ENCODE measurements at places on chromosomes 16 and 17. TPM values are rescaled to one million over a fixed set of nuclear protein-coding genes. Genes with fewer than 3 reads are reported as not detected.

GRCh38 chr16:57194512-57194911, 8.4 kb downstream of the RSPRY1 start:
- no peak for DNase-seq
- no peak overlapping the region for H3K27ac ChIP-seq

GRCh38 chr17:29303386-29303785, 9.4 kb upstream of the NUFIP2 start:
- no peak overlapping the region for H3K4me3 ChIP-seq
- no peaks in the 10 kb centered on the region for H3K27me3 ChIP-seq
- DNase-seq, result no peak
- no peaks in the 10 kb centered on the region for H3K36me3 ChIP-seq

GRCh38 chr16:143456-143855, 5.0 kb upstream of the NPRL3 start:
- H3K36me3 ChIP-seq, result no peaks in the 10 kb centered on the region
- no peak for DNase-seq
- H3K27me3 ChIP-seq, result no peaks in the 10 kb centered on the region
- no peak overlapping the region for H3K27ac ChIP-seq
- H3K4me1 ChIP-seq, result no peaks in the 10 kb centered on the region

GRCh38 chr16:84603140-84603816, 14.6 kb downstream of the COTL1 start:
- peak overlapping the region; percentile 47 for H3K27ac ChIP-seq
- no peak for DNase-seq
- no peaks in the 10 kb centered on the region for H3K27me3 ChIP-seq
- H3K36me3 ChIP-seq, result no peaks in the 10 kb centered on the region
- H3K4me1 ChIP-seq, result peaks cover 89% of the 10 kb centered on the region
- no peak overlapping the region for H3K4me3 ChIP-seq

DNA sequence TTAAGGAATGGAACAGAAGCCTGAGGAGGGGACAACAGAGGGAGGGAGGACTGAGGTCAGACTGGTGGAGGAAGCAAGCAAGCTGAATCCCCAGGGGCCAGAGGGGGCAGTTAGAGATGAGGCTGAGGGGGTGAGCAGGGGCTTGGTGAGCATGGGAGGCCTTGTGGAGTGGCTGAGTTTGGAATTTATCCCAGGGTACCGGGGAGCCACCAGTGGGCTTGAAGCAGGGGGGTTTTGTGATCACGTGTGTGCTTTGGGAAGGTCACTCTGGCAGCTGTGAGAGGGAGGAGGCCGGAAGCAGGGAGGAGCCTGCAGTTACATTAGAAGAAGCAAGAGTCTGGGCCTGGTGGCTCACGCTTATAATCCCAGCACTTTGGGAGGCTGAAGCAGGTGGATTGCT, 9.8 kb upstream of the CTCF start:
- DNase-seq, result no peak
- H3K27ac ChIP-seq, result peak overlapping the region; percentile 43

- no peak overlapping the region for H3K27ac ChIP-seq
- H3K36me3 ChIP-seq, result no peaks in the 10 kb centered on the region
- H3K27me3 ChIP-seq, result no peaks in the 10 kb centered on the region
- DNase-seq, result no peak
- no peaks in the 10 kb centered on the region for H3K4me1 ChIP-seq
- no peak overlapping the region for H3K4me3 ChIP-seq
Observed at GRCh38 chr17:34173241-34173640, 81.8 kb upstream of the CCL2 start.

GRCh38 chr17:31008374-31009041, 37.7 kb downstream of the RNF135 start:
- no peaks in the 10 kb centered on the region for H3K27me3 ChIP-seq
- H3K4me1 ChIP-seq, result peaks cover 4% of the 10 kb centered on the region
- H3K36me3 ChIP-seq, result no peaks in the 10 kb centered on the region
- H3K27ac ChIP-seq, result peak overlapping the region; percentile 89

- H3K27ac ChIP-seq, result no peak overlapping the region
- H3K4me1 ChIP-seq, result no peaks in the 10 kb centered on the region
- H3K4me3 ChIP-seq, result no peak overlapping the region
- no peaks in the 10 kb centered on the region for H3K36me3 ChIP-seq
Observed at GRCh38 chr16:9412031-9412914, 320.8 kb downstream of the HAPSTR1 start.

DNA sequence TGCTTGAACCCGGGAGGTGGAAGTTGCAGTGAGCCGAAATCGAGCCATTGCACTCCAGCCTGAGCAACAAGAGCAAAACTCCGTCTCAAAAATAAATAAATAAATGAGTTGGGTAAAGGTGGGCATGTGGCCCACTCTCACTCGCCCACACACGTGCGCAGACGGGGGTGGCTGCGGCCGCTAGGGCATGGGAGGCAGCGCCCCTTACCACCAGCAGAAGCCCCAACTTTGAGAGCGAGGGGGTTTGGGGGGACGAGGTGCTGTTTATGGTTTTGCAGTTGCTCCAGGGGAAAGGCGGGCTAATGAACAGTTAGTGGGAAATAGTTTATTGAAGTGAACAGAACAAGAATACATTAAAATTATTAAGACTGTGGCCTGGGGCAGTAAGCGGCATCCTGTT, 14.9 kb upstream of the RBFOX3 start:
- H3K4me1 ChIP-seq, result no peaks in the 10 kb centered on the region
- no peaks in the 10 kb centered on the region for H3K27me3 ChIP-seq
- DNase-seq, result no peak
- H3K36me3 ChIP-seq, result no peaks in the 10 kb centered on the region

GRCh38 chr16:17246974-17247732, 223.6 kb downstream of the XYLT1 start:
- H3K27ac ChIP-seq, result no peak overlapping the region
- no peak for DNase-seq
- H3K36me3 ChIP-seq, result no peaks in the 10 kb centered on the region
- no peak overlapping the region for H3K4me3 ChIP-seq
- no peaks in the 10 kb centered on the region for H3K4me1 ChIP-seq

DNA sequence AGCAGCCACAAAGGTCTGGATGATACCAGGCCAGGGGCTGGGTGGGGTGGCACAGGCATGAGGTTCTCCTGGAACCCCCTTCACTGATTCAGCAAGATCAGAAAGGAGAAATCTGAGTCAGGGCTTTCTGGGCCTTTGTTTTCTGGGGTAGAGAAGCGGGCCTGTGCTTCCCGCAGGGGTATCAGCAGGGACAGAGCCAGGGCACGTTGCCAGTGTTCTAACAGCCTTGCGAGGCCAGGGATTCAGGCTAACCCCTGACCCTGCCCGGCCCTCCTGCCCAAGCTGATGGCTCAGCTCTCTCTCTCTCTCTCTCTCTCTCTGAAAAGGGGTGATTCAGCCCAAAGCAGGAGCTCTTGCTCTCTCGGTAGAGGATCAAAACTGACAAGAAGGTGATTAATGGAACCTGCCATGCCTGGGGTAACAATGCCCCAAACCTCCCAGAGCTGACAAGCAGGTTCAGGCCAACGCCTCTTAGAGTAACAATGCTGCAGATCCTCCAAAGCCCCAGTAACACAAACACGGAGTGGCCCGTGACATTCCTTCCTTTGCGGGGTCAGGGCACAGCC, 2.0 kb upstream of the KRT13 start:
- peaks cover 39% of the 10 kb centered on the region for H3K4me1 ChIP-seq
- H3K27me3 ChIP-seq, result peaks cover 3% of the 10 kb centered on the region
- H3K4me3 ChIP-seq, result no peak overlapping the region

- H3K27ac ChIP-seq, result no peak overlapping the region
- peaks cover 30% of the 10 kb centered on the region for H3K4me1 ChIP-seq
Observed at GRCh38 chr16:87580855-87581261, 21.4 kb upstream of the JPH3 start.

GRCh38 chr16:23699100-23699499, 13.9 kb downstream of the ERN2 start:
- DNase-seq, result no peak
- H3K4me3 ChIP-seq, result no peak overlapping the region
- peaks cover 15% of the 10 kb centered on the region for H3K27me3 ChIP-seq
- no peaks in the 10 kb centered on the region for H3K36me3 ChIP-seq
- no peak overlapping the region for H3K27ac ChIP-seq

GRCh38 chr17:48641541-48642058, 15.4 kb upstream of the HOXB9 start:
- no peak overlapping the region for H3K4me3 ChIP-seq
- DNase-seq, result no peak
- H3K36me3 ChIP-seq, result no peaks in the 10 kb centered on the region
- peaks cover 4% of the 10 kb centered on the region for H3K4me1 ChIP-seq
- H3K27me3 ChIP-seq, result peaks cover 45% of the 10 kb centered on the region

DNA sequence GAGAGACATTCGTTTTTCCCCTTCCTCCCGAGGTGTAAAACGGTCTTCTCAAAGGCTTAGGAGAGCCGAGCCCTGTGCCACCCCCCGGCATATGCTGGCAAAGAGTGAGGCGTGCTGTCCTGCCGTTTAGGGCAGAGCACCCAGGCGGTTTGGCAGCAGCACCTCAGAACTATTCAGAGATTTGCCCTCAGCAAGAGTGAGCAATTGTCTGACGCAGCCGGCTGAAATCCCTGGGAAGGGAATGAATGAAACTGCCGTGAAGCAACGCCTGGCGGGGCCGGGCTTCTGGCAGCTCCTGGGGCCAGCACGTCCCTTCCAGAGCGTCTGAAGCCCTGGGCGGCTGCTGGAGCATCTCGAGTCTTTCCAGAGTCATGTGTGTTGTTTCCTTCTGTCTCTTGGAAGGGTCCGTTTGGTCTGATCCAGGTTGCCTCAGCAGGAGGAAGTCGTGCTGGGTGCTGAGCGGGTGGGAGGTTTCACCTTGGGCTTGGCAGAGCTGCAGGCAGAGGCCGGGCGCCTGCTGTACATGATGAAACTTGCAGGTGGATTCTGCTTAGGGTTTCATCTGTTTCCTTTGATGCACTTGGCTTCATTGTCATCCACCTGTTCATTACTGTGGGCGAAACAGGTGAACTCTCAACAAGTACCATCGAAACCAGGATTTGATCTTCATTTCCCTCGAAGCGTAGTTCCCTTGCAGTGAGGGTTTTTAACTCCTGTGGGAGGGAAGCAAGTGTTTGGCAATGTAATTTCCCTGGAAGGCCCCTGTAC, 35.4 kb downstream of the TBCD start:
- peak overlapping the region; percentile 91 for H3K27ac ChIP-seq
- H3K4me3 ChIP-seq, result peak overlapping the region; percentile 25
- H3K36me3 ChIP-seq, result peaks cover 43% of the 10 kb centered on the region

FKBP10 gene
- 3.6 TPM for total RNA-seq

NOXO1 gene
- total RNA-seq, result 0.99 TPM

MPP3 gene
- total RNA-seq, result 8.9 TPM

ATP1B2 gene
- total RNA-seq, result 0.09 TPM

SLC12A4 gene
- total RNA-seq, result 7.4 TPM

Data from esophagus squamous epithelium (tissue), 5 donors.